Endodermal cell (in vitro differentiated cells): ENCODE measurements at places on chromosomes 11 and 22. TPM values are rescaled to one million over a fixed set of nuclear protein-coding genes. Genes with fewer than 3 reads are reported as not detected.

DNA sequence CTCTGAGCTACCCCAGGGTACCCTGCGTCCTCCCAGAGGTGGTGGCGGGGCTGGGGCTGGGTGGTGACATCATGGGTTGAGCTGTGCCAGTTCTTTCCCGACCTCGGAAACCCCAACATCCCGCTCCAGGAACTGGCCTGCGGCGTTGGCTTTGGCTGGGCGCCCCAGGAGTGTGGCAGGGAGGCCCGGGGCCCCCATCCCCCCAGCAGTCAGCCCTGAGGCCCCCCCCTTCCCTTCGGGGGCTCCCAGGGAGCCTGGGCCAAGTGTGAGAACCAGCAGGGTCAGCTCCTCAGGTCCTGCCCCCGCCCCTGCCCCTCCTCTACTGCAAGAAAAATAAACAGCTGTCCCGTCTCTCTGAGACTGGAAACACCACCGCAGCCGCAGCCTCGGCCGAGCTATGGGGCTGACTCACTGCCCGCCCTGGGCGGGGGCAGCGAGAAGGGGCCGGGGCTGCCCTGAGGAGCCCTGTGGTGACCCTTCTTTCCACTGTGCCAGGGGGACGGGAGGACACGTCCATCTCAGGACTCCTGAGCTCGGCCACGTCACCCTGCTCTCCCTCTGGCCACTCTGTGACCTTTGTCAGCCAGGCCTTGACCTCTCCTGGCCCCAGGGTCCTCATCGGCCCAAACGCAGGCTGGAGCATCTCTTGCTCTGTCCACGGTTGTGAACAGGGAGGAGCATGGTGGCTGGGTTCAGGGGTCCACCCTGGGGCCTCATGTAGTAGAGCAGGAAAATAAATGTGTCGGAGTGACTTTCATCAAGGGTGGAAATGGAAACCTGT, 73.4 kb downstream of the WNT7B start:
- H3K36me3 ChIP-seq: no peaks in the 10 kb centered on the region
- no peak overlapping the region for H3K27ac ChIP-seq
- H3K4me1 ChIP-seq: no peaks in the 10 kb centered on the region
- no peaks in the 10 kb centered on the region for H3K27me3 ChIP-seq
- H3K4me3 ChIP-seq: no peak overlapping the region

Gene ARRB1
- 41.7 to 58.7 TPM (median 44.8 TPM) in 3 replicates for total RNA-seq

GRCh38 chr11:33266393-33267215, 9.4 kb downstream of the HIPK3 start:
- no peak overlapping the region for H3K27ac ChIP-seq
- H3K27me3 ChIP-seq: no peaks in the 10 kb centered on the region
- DNase-seq: no peak

- H3K27me3 ChIP-seq: peaks cover 8% of the 10 kb centered on the region
- no peak for DNase-seq
- H3K27ac ChIP-seq: no peak overlapping the region
- no peak overlapping the region for H3K4me3 ChIP-seq
Observed at GRCh38 chr22:26786398-26786797, 129.0 kb downstream of the MIAT start.

Gene PLAAT2
- not detected in 3 replicates for total RNA-seq

Gene PGA5
- 0.63 to 0.93 TPM (median 0.89 TPM) in 3 replicates for total RNA-seq

DNA sequence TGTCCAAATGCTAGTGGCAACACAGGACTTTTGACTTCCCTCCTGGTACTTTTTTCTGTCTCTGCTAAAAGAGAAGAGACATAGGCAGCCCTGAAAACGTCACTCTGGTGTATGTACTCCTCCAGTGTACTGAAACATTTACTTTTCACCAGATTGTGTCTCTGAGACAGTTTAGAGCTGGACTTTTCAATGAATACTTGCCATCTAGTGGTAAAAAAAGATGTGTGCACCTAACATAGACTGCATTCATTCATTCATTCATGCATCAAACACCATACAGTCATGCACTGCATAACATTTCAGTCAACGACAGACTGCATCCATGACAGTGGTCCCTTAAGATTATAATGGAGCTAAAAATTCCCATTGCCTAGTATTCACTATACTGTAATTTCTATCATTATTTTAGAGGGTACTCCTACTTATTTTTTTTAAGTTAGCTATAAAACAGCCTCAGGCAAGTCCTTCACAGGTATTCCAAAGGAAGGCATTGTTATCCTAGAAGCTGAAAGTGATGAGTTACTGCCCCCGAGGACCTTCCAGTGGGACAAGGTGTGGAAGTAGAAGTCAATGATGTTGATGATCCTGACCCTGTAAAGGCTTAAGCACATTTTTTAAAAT, 186.2 kb downstream of the SPON1 start:
- H3K36me3 ChIP-seq: no peaks in the 10 kb centered on the region
- no peaks in the 10 kb centered on the region for H3K4me1 ChIP-seq

Gene ATP6V1E1
- total RNA-seq: 129 TPM in 2 replicates

DNA sequence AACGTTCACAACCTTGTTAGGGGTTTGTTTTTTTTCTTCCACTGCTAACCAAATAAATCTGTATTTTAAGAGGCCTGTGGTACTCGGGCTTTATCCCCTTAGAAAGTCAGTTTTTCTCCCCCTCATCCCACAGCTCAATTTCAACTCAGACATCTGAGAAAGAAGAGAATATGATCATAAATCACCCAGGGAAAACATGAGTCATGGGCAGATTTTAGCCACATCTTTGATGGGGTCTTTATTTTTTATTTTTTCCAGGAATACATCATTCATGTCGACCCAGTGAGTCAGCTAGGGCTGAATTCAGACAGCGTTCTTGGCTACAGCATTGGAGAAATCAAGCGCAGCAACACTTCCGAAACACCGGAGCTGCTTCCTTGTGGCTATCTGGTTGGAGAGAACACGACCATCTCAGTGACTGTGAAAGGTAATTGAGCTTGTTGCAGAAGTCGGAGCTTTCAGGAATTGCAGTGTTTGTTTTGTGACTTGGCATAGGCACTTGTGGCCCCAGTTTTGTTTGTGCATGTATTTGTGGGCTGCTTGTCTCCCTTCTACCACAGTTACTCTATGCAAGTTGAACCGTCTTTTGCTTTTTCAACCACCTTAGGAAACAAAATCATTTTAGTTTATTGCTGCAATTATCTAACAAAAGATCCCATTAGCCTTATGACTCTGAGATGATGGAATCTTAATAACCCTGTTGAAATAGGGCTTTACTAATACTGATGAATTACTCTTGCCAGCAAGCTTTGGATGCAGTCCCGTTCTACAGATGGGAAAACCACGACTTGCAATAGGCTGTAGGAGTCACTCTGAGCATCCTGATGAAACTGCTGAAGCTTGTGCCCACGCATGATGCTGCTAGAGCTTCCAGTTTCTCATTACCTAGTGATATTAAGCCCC, 62.7 kb downstream of the DBX1 start:
- no peak for DNase-seq
- no peak overlapping the region for H3K4me3 ChIP-seq
- no peak overlapping the region for H3K27ac ChIP-seq
- no peaks in the 10 kb centered on the region for H3K4me1 ChIP-seq
- no peaks in the 10 kb centered on the region for H3K27me3 ChIP-seq

Gene IGLL1
- total RNA-seq: not detected in 2 replicates

- peak; percentile 81 for DNase-seq
- H3K4me1 ChIP-seq: no peaks in the 10 kb centered on the region
- no peak overlapping the region for H3K27ac ChIP-seq
- H3K36me3 ChIP-seq: no peaks in the 10 kb centered on the region
Observed at GRCh38 chr11:60625262-60625661, 74.2 kb upstream of the MS4A8 start.
